ENCODE measurements at places on chromosomes 12 and 14.

DNA sequence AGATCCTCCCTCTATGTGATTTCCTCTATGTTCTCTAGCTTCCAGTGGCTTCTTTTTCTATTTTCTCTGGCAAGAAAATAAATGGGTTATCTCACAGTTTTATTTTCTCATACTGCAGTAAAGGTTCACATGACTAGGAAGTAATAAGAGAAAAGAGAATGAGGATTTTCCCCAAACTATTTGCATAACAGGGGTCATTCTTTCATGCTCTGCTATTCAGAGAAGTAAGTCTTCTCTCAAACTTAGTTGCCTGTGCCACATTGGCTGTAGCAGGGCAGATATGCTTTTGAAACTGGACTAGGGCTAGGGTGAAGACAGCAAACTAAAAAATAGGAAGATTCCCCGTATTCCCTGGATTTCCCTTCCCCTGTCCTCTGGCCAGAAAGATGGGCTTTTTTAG lies 57.4 kb downstream of the ACSM4 start:
- DNase-seq, result no peak

GRCh38 chr12:59780605-59781135 lies 184.8 kb downstream of the SLC16A7 start:
- no peak for DNase-seq

DNA sequence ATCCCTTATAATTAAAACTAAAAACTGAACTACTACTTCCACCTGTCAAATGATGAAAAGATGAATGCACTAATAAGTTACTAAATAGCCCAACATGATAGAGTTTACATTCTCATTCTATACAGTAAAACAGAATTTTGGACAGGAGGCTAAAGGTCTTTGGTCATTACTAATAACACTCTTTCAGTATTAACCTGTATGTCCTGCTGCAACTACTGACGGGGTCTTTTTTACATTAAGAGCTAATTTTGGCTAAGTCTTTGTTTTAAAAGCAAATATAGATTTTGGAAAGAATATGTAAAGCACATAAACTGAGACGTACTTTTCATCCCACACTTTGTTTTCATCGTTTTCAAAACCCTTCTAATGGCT lies 175.4 kb upstream of the CDKN3 start:
- no peak for DNase-seq

DNA sequence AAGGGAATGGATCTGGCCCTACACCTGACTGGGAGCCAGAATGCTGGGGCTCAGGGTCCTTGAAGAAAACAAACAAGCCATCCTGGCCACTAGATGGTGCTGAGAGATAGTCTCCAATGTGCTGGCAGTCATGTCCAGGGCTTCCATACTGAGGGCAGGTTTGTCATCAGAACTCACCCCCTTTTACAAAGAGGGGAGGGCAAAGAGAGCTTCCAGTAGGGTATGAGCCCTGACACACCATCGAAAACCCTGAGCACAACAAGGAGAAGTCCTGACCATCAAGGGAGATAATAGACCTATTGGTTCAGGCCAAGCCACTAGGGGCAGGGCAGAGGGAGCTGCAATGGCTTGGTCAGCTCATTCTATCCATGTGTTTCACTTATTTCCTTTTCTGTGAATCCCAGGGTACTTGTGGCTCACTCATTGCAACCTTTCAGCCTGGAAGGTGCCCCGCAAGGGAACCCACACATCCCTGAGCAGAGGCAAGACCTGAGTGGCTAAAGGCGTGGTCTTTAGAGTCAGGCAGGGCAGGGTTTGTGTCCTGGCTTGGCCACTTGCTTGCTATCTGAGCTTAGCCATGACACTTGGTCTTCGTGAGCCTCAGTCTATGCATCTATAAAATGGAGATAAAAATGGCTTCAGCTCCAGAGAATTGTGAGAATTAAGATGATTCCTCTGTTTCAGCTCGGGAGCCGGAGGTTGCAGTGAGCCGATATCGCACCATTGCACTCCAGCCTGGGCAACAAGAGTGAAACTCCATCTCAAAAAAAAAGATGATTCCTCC lies 6.2 kb upstream of the PLEKHH1 start:
- DNase-seq, result peak; percentile 41

GRCh38 chr12:11650286-11651281 lies 1.1 kb downstream of the ETV6 start:
- peak; percentile 58 for DNase-seq

- peak; percentile 83 for DNase-seq
Observed at GRCh38 chr12:124774462-124775167, 89.0 kb downstream of the SCARB1 start.

GRCh38 chr14:32576088-32576795 lies 247.1 kb downstream of the AKAP6 start:
- DNase-seq, result peak; percentile 56

DNA sequence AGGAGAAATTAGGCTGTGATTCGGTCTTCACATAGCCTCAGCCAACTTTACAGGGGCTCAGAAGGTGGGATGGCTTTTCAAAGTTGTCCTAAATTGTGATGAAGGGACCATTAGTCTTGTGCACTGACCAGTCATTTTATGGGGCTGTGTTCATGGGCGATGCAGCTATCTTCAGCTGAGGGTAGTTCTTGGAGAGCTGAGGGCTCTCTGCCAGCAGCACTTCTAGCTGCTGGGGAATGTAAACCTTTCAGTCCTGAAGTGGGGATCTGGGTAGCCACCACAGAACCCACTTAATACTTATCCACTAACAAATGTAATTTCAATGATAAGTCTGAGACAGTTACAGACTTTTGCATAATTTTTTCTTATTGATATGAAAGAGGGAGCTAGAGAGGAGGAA lies 270.6 kb downstream of the AEBP2 start:
- no peak for DNase-seq

DNA sequence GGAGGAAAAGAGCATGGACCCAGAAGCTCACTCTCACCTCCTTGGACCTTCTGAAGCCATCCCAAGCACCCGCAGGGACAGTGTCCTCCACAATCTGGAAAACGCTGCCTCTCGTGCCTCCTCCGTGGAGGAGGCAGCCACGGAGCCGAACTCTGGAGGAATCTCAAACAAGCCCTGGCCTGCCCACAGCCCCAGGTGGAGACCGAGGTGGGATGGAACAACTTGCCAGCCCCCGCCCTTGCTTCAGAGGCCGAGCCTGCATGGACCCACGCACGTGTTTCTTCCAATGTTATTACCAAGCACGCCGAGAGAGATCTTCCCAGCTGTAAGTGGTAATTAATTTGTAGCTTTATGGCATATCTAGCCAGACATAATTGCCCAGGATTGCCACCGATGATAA lies 61.3 kb downstream of the SCARB1 start:
- no peak for DNase-seq

DNA sequence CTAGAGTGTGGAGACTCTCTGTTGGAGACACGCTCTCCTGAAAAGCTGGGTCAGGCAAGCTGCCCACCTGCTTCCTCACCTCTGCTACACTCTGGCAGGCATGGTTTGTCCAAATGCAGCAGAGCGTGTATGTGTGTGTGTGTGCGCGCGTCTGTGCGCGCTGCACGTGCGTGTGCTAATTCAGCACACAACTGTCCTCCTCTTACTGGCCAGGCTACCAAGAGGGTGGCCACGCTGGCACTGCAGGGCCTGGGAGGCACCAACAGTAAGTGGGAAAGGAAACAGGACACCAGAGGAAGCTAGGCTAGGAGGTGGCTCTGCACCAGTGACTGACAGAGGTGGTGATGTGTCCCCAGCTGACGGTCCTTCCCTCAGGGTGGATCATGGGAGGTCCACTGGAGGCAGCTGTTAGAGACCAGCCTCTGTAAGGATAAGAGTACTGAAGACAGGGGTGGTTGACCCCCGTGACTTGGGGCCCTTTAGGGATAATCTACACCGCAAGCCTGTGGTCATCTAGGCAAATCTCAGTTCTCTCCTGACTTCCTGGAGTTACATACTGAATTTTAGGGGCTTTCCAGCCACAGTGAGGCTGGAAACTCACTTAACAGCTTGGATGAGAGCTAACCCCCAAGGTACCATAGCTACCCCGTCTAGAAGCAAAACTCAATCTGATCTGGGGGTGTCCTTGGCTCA lies 15.6 kb upstream of the TFCP2 start:
- DNase-seq, result no peak

GRCh38 chr12:16154990-16155389 lies 122.5 kb downstream of the SLC15A5 start:
- DNase-seq, result no peak

DNA sequence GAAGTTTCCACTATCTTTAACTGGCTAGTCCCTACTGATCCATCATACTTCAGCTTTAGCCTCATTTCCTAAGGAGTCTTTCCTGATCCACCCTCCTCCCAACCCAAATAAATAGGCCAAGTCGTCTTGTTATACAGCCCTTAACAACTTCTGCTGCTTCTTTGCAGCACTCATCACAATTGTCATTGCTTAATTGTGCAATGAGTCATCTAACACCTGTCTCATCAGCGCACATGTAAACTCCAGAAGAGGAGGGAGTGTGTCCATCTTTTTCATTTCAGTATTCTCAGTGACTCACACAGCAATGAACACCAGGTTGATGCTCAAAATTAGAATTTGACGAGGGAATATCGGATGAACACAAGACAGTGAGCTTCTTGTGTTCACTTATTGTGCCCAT lies 87.3 kb downstream of the SUDS3 start:
- DNase-seq, result no peak

DNA sequence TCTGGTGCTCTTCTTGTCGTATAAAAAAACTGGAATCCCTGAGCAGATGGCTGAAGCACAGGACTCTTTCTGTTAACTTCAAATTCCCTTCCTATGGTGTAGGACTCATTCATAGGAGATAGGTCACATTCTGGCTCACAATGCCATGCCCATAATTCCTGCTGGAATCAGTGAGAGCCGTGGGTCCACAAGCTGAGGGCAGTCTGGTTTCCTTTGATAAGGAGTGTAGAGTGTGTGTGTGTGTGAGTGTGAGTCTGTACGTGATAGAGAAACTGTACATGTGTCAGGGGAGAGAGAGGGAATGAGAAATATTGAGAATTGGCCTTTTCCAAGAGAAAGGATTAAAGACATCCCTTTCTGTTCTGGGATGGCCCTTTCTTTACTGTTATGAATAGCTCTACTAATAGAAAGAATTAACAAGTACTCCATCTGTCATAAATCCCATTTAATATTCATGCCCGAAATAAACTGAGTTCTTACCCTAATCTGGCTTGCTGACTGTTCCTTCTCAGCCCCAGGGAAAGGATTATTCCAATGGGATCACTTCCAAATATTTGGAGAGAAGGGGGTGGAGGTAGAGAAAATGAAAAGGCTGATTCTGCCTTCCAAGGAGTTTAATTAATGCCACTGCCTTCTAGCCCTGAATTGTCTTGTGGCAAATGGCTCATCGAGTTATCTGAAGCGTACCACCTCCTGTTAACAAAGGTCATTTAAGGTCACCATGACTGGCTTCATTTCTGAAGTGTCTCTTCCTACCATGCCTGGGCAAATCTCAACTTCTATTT lies 79.0 kb downstream of the TMX1 start:
- no peak for DNase-seq

GRCh38 chr12:53346491-53346890 lies 10.3 kb upstream of the SP7 start:
- DNase-seq, result no peak

GRCh38 chr12:42299392-42300308 lies 26.2 kb downstream of the ZCRB1 start:
- DNase-seq, result no peak

DNA sequence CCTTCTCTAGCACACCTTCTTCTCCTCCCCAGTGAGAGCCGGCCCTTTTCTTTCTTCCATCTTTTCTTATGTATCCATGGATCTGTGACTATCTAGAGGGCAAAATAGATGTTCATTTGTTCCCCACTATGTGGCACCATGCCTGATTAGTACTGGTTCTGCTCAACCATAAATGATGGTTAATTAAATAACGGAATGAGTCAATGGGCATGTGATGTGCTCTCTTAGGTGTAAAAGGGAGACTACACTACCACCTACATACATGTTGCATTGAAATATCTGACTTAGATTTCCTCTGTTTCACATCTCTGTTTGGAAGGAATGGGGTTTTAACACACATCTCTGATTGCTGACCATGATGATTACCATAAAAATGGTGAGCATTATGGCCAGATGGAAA lies 116.5 kb downstream of the BTG1 start:
- DNase-seq, result no peak

- DNase-seq, result no peak
Observed at GRCh38 chr12:98084391-98084790, 431.0 kb upstream of the TMPO start.

- no peak for DNase-seq
Observed at GRCh38 chr12:11814374-11814773, 164.9 kb downstream of the ETV6 start.

DNA sequence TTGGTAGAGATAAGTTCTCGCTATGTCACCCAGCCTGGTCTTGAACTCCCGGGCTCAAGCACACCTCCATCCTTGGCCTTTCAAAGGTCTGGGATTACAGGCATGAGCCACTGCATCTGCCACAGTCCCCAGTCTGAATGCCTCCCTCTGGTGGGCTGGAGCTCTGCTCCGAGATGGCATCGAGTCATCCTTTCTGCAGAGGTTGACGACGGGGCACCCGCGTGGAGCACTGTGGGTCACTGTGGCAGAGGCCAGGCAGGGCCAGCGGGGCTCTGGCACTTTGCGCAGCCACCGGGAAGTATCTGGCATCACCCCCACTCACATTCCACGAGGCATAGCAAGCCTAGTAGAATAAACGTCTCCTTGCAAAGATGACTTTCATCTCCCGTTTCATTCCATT lies 163.3 kb upstream of the DIO3 start:
- DNase-seq, result no peak

GRCh38 chr14:64733899-64734298 lies 29.7 kb downstream of the PLEKHG3 start:
- no peak for DNase-seq

GRCh38 chr14:59175404-59175803 lies 13.1 kb upstream of the DAAM1 start:
- DNase-seq, result no peak

- DNase-seq, result no peak
Observed at GRCh38 chr14:94632305-94632590, 20.1 kb downstream of the SERPINA3 start.

DNA sequence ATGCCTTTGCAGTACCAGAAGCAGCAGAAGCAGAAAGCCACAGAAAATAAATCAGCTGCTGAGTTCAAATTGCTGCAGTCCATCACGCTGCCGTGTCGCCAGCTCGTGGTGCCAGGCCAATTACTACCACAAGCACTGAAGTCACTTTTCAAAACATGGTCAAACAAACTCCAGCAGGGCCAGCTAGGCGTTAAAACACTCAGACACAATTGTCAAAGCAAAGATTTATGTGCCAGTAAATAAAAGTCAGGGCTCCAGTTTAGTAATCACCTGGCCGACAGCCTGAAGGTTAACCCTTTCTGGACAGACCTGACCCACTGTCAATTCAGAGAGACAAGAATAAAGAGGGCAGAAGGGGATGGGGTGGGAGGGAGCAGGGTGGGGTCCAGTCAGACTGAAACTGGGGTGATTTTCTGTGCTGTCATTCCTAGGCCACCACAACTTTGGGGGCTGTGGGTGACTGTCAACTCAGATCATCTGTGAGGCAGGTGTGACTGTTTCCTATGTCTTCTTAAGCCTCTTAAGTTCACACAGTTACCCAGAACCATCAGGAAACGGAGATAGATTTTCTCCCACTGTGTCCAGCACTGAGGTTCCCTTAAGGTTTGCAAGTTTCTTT lies 109.8 kb upstream of the FUT8 start:
- no peak for DNase-seq

All from RPMI8226 (cell line).